ENCODE measurements at places on chromosomes 4 and X.

DNA sequence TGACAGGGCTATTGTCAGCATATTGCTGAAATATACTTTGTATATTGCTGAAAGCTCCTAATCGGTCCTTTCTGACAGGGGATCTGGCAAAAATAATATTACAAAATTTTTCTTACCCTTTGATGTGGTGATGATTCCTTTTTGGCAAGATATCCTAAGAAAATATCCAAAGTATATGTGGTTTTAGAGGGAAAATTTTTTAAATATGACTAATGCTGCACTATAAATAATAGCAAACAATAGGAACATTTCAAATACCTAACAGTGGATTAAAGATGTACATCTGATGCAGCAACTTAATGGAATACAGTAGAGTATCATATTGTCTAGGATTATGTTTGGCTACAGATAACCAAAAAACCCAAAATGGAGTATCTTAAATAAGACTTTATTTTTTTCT is 49.6 kb downstream of the RRAGB start:
- no peak for DNase-seq

GRCh38 chr4:25178838-25179261 is 18.6 kb upstream of the SEPSECS start:
- DNase-seq: no peak

DNA sequence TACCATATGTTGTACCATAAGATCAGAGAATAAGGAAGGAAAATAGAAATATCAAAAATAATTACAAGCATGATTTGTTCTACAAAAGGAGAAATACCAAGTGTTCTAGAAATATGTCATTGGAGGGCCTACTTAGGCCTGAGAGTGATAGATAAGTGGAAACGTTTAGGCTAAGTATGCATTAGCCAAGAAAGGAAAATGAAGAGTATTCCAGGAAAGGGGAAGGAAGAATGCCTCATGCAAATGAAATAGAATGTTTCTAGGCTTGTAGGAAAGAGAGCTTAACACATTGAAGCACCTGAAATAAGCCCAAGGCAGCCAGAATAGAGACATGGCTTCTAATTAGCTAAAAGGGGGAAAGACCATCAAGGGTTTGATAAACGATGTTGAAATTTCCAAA is 595.7 kb upstream of the ATOH1 start:
- DNase-seq: no peak

DNA sequence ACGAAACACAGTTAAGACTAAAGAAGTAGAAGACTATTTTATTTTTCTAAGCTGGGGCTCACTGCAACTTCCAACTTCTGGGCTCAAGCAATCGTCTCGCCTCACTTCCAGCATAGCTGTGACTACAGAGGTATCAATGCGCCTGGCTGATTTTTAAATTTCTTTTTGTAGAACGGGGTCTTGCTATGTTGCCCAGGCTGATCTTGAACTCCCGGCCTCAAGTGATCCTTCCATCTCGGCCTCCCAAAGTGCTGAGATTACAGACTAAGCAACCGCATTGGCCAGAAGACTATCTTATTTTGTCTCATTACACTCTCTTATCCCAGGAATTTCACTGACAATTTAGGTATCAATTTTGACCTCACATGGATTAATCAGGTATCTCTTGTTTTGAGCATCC is 1.2 kb downstream of the LAMTOR3 start:
- DNase-seq: no peak

GRCh38 chr4:35559559-35560365 is 684.6 kb downstream of the ARAP2 start:
- no peak for DNase-seq

DNA sequence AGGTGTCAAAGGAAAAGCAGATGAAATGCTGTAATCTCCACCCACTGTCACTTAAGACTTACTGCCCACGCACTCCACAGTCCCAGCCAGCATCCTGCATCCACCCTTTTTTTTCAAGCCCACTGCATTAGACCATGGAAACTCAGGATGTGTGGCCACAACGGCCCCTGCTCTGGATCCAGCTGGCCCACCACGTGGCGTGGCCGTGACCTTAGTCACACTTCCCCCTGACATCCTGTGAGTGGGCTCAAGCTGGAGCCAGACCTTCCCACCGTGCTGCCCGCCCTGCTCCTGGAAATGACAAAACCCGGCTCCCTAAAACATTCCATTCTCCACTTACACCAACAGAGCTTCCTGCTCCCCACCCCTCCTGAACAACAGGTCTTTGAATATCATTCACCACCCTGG is 588.3 kb upstream of the DIPK2B start:
- no peak for DNase-seq

GRCh38 chrX:107482046-107482445 is 32.6 kb downstream of the FRMPD3 start:
- no peak for DNase-seq

- no peak for DNase-seq
These were observed 31.8 kb downstream of the STAG2 start for GRCh38 chrX:123993326-123993725.

DNA sequence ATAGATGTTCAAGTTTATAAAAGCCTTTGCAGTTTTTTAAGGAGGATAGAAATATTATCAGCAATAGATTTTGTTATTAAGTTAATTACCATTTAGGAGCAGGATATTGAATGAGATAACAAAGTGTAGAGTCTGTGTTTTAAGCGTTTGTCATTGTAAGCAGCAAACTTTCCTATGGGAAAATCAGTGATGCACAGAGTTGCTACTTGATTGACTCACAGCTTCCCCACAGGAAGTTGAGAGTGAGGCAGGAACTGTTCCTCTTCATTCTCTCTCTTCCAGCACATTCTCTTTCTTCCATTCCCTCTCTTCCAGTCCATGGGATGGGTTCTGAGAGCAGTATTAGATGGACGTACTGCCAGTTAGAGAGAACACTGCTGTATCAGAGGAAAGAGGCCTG is 867.7 kb upstream of the AGA start:
- no peak for DNase-seq

GRCh38 chr4:184817494-184818215 is 8.1 kb downstream of the ACSL1 start:
- DNase-seq: no peak

GRCh38 chrX:93120805-93121204 is 552.6 kb downstream of the NAP1L3 start:
- DNase-seq: no peak

DNA sequence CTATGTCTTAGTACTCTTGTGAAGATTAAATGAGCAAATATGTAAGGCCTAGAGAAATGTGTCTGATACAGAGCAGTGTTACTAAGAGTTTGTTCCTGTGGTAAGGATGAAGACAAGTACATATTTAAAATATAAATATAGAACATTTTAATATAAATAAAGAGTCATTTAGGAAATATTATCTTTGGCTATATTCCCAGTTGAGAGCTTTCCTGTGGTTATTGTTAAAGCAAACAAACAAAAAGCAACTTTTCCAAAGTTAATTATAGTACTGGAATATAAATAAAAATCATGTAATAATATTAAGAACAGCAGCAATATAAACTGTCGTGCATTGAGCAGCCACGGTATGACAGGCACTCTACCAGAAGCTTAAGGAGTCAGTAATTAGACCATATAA is 472.5 kb downstream of the INPP4B start:
- no peak for DNase-seq

DNA sequence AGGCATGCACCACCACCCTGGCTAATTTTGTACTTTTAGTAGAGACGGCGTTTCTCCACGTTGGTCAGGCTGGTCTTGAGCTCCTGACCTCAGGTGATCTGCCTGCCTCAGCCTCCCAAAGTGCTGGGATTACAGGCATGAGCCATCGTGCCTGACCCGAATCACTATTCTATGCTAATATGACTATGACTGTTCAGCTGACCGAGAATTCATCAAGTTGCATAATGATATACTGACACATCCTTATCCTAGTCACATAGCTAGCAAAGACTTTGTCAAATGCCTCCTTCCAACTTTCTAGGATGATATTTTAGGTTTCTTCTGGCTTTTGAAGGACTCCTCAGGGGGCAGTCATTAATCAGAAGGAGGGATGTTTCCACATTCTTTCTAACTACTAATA is 4.8 kb upstream of the GPM6B start:
- no peak for DNase-seq

GRCh38 chr4:42778349-42778748 is 114.2 kb upstream of the GRXCR1 start:
- no peak for DNase-seq

GRCh38 chr4:80592950-80593349 is 257.4 kb downstream of the CFAP299 start:
- no peak for DNase-seq

DNA sequence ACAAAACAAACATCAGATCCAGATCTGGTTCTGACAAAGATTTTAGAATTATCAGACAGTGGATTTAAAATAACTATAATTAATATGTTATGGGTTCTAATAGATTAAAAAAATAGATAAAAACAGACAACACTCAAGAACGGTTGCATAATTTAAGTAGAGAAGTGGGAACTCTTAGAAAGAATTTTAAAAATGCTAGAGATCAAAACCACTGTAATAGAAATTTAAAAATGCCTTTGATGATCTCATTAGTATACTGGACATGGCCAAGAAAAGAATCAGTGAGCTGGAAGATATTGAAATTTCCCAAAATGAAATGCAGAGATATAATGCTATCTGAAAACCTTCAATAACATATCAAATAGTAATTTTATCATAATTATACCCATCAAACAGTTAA is 28.3 kb upstream of the DYNLT3 start:
- no peak for DNase-seq

DNA sequence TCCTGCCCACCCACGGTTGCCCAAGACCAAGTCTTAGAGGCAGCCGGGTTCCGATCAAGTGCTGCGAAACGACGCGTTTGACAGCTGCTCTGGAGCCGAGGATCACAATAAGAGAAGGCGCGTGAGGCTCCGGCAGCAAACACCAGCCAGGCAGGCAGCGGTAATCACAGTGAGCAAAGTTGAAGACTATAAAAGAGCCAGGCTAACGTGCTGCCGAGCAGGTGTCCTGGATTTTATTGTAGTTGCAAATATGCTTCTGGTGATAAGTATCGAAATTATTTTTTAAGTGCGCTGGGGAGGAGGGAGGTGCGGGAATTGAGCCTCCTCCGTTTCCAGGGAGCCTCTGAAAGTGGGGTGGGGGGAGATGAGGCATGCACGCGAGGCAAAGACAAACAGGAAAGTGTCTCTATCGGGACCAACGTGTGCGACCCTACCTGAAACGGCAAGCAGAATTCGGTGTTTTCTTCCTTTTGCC is 590 bp downstream of the GABRA2 start:
- DNase-seq: no peak

GRCh38 chr4:113921089-113921794 is 58.2 kb downstream of the ARSJ start:
- no peak for DNase-seq

DNA sequence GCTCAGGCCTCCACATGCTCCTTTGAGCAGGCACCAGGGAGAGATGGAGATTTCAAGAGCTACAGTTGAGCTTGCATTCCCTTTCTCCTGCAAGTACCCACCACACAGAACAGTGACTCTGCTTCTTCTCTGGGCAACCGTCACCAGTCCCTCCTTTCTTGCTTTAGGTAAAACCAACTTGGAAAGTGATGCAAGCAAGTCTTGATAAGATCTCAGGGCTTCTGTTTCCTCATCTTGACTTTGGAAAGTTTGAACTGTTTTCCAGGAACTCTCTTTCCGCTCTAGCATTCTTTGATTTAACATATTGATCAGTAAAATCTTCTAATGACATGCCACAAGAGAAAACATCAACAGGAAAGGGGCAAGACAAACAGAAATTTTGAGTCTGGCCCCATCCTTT is 73.7 kb downstream of the USP46 start:
- DNase-seq: no peak

GRCh38 chr4:90234916-90235547 is 107.8 kb downstream of the CCSER1 start:
- no peak for DNase-seq

DNA sequence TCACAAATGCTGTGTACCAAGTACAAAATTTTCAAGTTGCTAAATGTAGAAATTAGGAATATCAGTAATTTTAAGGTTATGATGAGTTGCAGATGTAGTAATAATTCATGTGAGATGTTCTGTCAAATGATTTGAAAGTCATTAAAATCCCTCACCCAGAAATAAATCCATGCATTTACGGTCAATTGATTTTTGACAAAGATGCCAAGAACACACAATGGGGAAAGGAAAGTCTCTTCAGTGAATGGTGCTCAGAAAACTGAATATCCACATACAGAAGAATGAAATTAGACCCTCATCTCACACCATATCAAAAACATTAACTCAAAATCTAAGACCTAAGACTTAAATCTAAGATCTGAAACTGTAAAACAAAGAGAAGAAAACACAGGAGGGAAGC is 12.9 kb upstream of the BMPR1B start:
- no peak for DNase-seq

- no peak for DNase-seq
These were observed 81.4 kb downstream of the AMELX start for GRCh38 chrX:11374570-11374969.

DNA sequence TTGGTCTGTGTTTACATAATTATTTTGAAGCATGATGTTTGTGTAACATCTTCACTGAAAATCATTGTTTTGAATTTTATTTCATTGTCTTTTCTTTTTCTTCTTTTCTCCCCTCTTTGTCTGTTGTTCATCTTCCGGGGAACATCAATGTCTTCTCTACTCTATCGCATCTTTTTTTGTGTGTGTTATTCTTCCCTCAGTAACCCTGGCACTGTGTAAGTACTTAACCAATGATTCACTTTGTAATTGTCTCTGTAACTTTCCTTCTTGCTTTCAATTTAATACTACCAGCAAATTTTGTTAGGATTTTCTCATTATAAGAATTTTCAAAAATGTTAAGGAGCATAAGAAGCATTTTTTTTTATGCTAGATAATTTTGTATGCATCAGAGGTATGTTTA is 130.8 kb downstream of the PDLIM5 start:
- DNase-seq: no peak

- no peak for DNase-seq
These were observed 30.8 kb downstream of the TNIP2 start for GRCh38 chr4:2725380-2725779.

- DNase-seq: no peak
These were observed 108.0 kb downstream of the TMEM131L start for GRCh38 chr4:153573881-153574802.

DNA sequence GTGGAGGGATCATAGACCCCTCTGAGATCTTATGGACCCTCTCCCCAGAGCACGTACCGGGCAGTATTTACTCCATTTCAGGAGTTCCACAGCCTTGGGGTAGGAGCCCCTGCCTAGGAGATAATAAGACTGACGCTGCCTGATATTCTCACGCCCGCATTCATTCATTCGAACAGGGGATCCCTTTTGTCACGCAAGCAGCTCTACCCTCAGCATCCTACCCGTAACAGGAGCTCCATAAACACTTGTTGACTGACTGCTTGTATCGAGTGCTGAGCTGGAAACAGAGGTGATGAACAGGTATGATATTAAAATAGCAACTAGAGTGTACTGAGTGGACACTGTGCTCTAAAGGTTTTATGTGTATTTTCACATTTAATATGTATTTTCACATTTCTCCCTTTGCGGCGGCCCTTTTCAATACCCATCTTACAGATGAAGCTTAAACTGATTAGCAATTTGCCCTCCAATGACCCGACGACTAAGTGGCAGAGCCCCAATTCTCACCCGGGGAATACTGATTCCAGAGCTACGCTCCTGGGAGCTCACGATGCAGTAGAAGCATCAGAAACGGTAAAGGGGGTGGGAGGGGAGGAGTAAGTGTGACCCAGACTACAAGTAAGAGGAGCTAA is 888 bp downstream of the RAB28 start:
- DNase-seq: no peak
